NCI-H748 treated with DMSO at 0.1 percent for 48 hours (cell line): ENCODE measurements at places on chromosomes 2 and 18.
A peak's percentile ranks its signal among the peaks of the same experiment; 100 is the strongest.

DNA sequence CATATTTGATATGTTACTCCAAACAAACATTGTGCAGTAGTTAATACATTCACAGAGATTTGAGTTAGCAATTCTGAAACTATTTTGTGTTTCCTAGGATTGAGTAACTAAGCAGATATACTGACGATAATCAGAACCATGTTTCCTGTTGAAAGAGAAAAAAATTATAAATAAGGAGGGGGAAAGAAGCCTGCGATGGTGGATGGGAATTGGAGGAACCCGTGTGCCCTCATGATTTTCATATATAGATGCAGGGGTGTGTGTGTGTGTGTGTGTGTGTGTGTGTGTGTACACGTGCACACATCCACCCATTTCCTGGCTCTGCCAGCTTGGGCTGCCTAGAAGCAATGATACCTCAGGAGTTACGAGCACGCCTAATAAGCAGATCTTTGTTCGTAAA, 56.9 kb downstream of the LPIN2 start:
- no peak for DNase-seq

- DNase-seq, result no peak
These were observed 766.8 kb downstream of the BCL11A start for GRCh38 chr2:59786684-59787083.

DNA sequence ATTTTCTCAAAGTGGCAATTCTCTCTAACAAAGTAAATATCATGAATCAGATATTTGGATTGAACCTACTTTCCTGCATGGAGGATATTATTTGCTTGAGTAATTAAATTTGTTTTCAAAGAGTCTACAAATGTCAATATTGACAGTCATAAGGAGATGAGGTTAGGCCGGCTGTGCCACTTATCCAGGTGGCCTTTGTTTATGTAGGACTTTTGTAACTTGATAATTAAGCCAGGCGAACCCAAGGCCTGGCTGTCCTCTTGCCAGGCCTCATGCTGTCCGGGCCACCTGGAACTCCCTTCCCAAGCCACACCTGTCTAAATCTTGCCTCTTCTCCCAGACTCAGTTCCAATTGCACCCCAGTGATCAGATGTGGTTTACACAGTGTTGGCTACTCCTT, 255.2 kb downstream of the ACKR3 start:
- peak; percentile 94 for DNase-seq

DNA sequence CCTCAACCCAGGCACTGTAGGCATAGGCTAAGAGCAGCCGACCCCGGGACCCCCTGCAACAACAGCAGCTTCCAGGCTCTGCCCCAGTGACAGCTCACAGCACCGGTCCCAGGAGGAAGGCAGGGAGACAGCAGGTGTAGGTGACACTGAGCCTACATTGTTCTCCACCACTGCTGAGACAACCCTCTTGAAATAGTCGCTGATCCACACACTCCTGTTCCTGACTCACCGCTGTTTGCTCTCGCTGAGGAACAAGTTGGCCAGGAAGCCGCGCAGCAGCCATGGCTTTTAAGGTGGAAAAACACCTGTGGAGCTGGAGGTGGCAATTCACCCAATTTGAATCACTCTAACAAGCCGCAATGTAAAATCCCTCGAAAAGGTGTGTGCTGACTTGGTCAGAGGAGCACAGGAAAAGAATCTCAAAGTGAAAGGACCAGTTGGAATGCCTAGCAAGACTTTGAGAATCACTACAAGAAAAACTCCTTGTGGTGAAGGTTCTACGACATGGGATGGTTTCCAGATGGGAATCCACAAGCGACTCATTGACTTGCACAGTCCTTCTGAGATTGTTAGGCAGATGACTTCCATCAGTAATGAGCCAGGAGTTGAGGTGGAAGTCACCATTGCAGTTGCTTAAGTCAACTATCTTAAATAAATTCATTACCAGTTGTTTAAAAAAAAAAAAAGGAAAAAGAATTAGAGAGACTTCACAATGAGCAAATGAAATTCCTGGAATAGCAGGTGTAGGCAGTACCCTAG, 167.5 kb downstream of the ARL4C start:
- DNase-seq, result no peak

GRCh38 chr2:109537565-109538222, 76.1 kb downstream of the SEPTIN10 start:
- DNase-seq, result no peak

GRCh38 chr2:189500456-189501160, 59.3 kb downstream of the WDR75 start:
- DNase-seq, result no peak
